Liver (tissue), 10 donors: ENCODE measurements at places on chromosomes 1 and 21.
A peak's percentile ranks its signal among the peaks of the same experiment; 100 is the strongest.

- no peak for DNase-seq
Measured at GRCh38 chr1:201554789-201555592, 16.1 kb downstream of the NAV1 start.

GRCh38 chr1:207966521-207966920 is 55.6 kb upstream of the CD34 start:
- no peak for DNase-seq

DNA sequence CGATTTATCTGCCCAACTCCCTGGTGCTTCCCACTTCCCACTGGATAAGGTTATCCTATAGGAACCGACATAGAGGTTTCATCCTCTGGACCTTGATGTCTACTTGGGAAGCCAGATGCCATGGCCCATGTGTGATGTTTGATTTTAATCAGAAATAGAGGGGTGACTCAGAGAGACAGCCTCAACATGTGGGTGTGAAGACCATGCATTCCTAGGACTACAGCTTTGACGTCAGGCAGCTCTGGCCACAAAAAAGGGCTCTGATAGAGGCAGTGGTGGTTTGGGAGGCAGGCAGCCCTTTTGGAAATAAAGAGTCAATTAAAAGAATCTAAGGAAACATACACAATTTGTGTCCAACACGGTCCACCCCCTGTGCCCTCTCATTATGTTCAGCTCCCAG is 5.2 kb upstream of the SH2D2A start:
- DNase-seq, result no peak

DNA sequence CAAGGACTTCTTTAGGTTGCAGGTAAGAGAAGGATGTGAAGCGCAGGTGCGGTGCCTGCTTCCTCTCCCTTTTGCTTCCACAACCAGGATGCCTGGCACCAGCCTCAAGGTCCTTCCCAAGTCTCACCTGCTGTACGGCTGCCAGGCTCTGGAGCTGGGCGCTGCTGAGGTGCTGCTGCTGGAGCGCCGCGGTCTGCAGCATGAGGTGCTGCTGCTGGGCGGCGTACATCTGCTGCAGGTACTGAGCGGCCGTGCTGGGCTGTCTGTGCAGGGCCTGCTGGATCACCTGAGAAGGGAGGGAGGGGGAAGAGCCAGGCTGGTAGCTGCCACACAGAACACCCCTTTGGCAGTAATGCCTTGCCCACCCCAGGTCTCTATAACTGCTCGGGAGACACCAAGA is 51.3 kb upstream of the A3GALT2 start:
- no peak for DNase-seq

GRCh38 chr1:159302095-159302494 is at the start of gene FCER1A:
FCER1A (plus strand) TSS chr1:159302336; CDS start chr1:159302365, 29 bp downstream.
- DNase-seq, result no peak

GRCh38 chr21:34061983-34062382 is 11.4 kb upstream of the MRPS6 start:
- DNase-seq, result no peak

GRCh38 chr1:208238710-208239472 is 5.3 kb downstream of the PLXNA2 start:
- peak; percentile 53 for DNase-seq

- no peak for DNase-seq
Measured at GRCh38 chr1:31326461-31326860, 29.6 kb downstream of the ZCCHC17 start.

- no peak for DNase-seq
Measured at GRCh38 chr21:38914528-38915293, 109.0 kb downstream of the ETS2 start.
